Stimulated activated CD4-positive, alpha-beta T cell treated with anti-CD3 and anti-CD28 coated beads, Interleukin-4, amount 100 ng/mL, for 48 hours (primary cell): ENCODE measurements at places on chromosomes 7 and 10.

DNA sequence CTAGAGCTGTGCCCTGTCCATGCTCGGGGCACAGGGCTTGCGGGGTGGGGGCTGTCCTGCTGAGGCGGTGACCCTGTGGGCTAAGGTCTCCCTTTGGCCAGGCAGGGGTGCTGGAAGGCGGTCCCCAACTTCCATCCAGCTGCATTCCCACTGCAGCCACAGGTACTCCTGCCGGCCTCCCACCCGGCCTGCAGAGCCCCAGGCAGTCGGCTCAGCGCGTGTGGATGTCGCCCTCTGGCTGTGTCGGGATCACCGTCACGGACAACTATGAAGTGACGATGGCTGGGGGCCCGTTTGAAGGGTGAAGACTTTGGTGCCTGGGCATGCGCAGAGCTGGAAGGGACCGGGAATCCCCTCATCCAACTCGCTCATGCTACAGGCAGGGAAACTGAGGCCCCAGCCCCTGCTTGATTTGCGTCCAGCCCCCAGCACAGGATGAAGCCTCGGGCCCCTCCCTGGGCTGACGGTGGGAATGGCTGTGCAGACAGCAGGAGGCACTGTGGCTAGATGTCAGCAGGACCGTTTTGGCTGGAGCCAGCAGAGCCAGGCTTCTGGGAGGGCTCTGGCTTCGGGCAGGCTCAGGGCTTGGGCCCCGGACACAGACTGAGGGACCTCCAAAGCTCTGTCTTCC, 2.3 kb upstream of the TMEM184A start:
- no peak for DNase-seq

DNA sequence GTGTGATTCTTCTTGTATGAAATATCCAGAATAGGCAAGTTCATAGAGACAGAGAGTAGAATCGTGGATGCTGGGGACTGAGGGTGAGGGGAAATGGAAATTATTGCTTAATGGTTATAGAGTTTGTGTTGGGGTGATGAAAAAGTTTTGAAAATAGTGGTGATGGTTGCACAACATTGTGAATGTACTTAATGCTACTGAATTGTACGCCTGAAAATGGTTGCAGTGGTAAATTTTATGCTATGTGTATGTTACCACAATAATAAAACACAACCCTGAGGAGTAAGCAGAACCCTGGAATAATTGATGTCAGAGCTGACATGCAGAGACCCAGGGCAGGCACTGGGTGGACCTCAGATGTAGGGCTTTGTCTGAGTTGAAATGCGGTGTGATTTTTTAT, 57.6 kb downstream of the TACR2 start:
- DNase-seq = no peak

DNA sequence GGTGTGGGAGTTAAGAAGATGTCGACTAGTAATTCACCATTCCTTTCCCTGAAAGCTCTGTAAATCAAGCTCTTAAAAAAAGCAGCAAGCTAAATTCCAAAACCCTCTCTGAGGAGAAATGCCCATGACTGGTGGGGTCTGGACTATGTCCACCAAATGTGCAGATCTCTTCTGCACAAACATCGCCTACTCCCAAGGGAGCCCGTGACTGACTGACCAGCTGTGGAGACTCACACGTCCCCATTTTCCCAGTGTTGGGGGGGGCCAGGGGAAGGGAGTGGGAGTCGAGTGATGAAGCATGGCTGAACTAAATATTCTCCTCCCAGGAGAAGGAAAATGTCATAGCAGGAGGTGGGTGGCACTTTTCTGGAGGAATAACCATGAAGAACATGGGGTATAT, 164.1 kb upstream of the HPS1 start:
- DNase-seq = no peak

- DNase-seq = no peak
These were observed 21.4 kb upstream of the MACROH2A2 start for GRCh38 chr10:70031215-70031614.

- DNase-seq = no peak
These were observed 188.7 kb upstream of the TCERG1L start for GRCh38 chr10:131500181-131500580.

DNA sequence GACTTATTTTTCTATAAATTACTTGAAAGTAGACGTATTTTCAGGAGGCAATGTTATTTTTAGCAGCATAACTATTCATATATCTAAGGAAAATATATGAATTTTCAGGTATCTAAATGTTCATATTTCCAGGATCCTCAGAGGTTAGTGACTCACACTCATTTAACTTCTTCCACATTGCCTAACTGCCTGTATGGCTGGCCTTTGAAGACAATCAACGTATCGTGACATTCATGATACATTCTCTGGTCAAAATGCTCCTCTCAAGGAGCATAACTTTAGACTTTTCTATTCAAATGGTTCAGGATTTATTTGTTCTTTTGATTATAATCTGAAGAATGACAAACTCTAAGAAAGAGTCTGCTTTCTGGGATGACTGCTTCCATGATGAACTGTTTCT, 89.3 kb downstream of the SEMA3C start:
- DNase-seq = no peak

- DNase-seq = no peak
These were observed 15.5 kb downstream of the LOXL4 start for GRCh38 chr10:98252464-98252863.

DNA sequence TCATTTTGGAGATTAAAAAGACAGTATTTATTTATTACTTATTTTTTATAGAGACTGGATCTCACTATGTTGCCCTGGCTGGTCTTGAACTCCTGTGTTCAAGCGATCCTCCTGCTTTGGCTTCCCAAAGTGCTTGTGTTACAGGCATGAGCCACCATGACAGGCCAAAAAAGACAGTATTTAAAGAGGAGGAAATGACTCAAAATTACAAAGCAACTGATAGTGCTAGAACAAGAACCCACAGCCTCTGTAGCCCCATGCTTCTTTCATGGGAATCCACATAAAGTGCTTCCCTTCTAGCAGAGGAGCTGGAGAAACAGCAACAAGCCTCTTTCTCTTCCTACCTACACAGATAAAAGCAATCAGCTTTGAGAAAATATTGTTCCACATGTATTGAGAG, 230.7 kb upstream of the PODXL start:
- DNase-seq = no peak

- peak; percentile 15 for DNase-seq
These were observed 1.2 kb downstream of the CCDC6 start for GRCh38 chr10:59905066-59905730.

DNA sequence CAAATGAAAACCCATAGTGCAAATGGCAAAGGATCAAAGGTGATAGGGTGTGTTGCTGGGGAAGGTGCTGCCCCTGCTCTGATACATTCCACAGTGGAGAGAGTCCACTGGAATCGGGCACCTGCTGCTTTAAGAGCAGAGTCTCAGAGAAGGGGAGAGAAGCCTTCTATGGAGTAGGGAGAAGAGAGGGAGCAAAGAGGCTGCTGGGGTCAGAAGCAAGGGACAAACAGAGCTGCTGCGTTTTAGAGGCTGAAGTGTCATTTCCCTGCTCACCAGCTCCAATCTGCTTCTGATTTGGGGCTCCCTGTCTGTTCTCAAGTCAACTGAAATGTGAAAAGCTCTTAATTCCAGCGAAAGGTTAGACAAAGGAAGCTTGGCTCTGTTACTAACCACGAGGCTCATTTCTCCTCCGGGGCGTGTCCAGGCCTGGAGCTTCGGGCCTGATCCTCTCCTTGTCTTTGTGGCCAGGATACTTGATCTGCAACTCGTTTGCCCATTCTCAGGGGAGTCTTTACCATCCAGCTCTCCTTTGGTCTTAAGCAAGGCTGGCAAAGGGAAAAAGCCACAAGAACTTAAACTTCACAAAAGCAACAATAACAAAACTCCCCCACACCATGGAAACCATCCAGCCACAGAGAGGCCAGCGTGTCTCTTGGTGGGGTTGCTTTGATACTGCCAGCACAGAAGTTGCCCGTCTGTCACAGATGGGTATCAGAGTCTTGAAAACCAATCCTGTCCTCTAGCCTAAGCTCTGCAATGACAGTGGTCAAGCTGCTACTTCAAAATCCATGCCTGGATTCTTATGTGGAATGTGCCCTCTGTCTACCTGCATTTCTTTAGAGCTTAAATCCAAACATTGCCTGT, 692.6 kb downstream of the SUGCT start:
- no peak for DNase-seq

- no peak for DNase-seq
These were observed 229.1 kb upstream of the GRB10 start for GRCh38 chr7:51011710-51012350.

- DNase-seq = no peak
These were observed 1.5 kb upstream of the CALHM3 start for GRCh38 chr10:103480521-103480920.

GRCh38 chr10:29344073-29344820, 55.4 kb downstream of the LYZL1 start:
- DNase-seq = no peak

DNA sequence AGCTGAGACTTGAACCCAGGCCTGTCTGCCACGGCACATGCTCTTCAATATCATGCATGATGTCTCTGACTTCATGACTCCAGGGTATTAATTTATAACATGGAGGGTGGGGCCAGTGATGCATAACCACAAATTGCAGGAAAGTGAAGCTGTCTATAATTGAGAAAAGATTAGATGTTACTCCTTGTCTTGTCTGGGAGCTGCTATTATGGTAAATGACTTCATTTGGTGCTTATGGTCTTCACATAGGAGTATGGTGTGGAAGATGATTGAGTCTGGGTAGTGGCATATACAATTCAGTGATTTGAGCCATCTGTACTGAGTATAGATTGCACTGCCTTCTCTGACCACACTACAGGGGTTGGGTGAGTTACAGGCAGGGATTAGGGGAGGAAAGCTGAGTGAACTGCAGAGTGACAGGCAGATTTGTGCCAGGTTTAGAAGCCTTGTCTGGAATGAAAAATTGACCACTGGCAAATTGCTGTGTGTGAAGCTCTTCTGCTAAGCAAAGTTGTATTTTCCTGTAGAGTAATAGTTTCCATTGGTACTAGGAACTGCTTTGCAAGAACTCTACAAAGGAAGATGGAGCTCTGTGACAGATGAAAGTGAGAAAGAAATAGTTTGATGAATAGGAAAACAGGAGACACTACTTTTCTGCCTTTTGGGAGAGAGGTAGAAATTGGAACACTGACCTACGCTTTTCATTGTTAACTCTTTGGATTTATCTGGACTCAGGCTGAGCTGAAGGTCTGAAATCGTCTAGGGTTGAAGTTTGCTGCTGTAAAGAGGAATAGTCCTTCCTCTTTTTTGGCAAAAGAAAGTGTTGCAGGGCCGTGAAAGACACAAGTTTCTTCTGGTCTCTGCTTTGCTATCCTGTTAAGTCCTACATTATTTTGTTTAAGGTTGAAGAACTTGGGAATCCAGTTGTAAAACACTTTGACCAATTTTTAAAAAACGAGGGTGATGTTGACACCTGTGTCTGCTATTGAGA, 2.7 kb downstream of the SND1 start:
- DNase-seq = no peak

DNA sequence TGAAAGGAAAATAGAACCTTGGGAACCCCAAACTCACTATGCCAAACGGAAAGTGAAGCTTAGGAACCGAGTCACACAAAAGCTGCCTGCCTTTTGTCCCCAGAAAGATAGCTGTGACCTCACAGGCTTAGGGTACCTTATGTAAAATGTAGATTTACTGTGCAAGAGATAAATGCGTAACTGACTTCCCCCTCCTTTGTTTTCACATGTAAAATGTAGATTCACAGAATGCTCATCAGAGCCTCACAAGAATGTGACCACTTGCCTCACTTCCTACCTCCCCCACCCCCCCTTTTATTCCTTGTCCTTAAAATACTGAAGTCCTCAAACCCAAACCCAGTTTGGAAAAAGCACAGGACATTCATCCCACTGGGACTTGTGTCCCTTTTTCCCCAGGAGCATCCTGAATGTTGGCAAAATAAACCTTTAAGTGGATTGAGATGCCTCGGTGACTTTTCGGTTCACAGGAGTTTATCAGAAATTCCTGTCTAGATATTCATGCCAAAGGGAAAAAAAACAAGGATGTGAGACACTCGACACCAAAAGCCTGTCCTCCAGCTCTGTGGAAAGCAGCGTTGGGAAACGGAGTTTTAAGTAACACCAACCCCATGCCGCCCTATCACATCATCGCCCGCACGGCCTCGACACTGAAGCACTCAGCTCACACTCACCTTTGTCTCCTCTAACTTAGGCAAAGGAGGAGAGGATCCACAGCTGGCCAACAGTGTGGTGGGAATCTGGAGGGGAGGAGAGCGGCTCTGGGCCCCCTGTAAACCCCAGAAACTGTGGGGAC, 45.9 kb downstream of the SVIL start:
- no peak for DNase-seq

DNA sequence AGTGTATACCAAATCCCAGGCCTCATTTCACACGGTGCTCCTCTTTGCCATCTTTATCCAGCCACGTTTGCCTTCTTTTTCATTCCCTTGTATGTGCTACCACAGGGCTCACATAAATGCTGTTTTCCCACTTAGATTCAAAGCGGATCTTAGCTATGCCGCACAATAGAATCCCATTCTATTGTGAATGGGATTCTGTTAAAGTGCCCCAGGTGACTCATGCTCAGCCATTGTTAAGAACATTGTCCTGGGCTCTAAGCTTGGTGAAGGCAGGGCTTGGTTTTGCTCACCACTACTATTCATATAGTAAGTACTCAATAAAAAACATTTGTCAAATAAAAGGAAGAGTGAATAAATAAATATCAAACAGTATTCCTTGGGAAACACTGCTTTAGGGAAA, 72.3 kb upstream of the PHYHIPL start:
- DNase-seq = no peak

GRCh38 chr7:128713794-128714193, 25.4 kb upstream of the CALU start:
- DNase-seq = no peak

GRCh38 chr7:21730399-21730798, 187.6 kb downstream of the DNAH11 start:
- no peak for DNase-seq

GRCh38 chr7:149436358-149436757, 24.5 kb downstream of the ZNF777 start:
- DNase-seq = no peak

DNA sequence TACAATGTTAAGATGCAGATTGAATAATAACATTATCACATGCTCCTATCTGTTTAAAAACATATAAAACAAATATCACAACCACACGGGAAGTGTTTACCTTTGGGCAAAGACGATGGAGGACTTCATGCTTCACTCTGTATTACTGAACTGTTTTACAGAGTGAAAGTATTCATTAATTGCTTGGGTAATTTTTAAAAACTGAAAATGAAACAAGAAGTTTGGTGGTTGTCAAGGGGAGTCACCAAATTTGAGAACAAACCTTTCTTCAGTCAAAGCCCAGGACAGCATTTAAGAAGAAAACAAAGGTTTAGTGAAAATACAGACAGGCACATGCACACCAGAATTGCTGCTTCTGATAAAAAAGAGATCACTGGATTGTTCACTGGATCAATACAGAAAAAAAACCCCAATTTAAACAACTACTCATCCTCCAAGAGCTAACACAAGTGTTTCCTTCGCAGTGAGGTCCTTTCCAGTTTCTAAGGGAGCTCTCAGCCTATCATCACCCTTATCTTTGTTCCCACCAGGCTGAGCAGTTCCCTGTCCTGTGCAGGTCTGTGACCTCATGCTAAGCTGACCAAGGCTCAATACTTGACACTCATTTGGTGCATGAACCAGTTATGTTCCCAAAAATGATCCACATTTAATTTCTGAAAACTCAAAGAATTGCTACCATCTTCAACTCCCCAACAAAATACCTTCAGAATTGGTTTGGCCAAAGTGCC, 8.8 kb downstream of the PARP12 start:
- DNase-seq = no peak
